Suppressor macrophage treated with lipopolysaccharide for 1 hour (primary cell): ENCODE measurements at places on chromosomes 12 and 14.

- no peak for DNase-seq
Measured at GRCh38 chr12:27851311-27851710, 71.3 kb upstream of the MANSC4 start.

GRCh38 chr14:104875811-104876210 lies 10.7 kb downstream of the CEP170B start:
- no peak for DNase-seq

DNA sequence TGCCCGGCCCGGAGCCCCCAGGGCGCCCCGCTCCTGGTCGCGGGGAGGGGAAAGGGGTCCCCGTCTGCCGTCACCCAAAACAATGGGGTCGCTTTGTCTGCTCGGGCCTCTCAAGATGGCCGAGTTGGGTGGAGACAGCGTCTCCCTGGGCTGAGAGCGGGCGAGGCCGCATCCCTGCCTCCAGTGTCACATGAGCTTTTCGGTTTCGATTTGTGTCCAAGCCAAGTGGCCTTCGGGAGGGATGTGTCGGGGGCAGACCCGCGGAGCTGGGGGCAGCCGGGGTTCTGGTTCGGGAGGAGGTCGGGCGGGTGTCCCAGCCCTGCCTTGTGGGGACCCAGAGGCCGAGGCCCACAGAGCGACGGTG lies 790 bp downstream of the DYNC1H1 start:
- DNase-seq = peak; percentile 88

GRCh38 chr12:60078026-60078425 lies 482.2 kb downstream of the SLC16A7 start:
- no peak for DNase-seq

GRCh38 chr12:45732250-45732649 lies 2.7 kb downstream of the ARID2 start:
- no peak for DNase-seq

GRCh38 chr14:42112108-42112507 lies 505.4 kb downstream of the LRFN5 start:
- DNase-seq = no peak

- no peak for DNase-seq
Measured at GRCh38 chr12:47218191-47218654, 138.5 kb upstream of the AMIGO2 start.

- DNase-seq = no peak
Measured at GRCh38 chr14:28987516-28987915, 220.9 kb downstream of the FOXG1 start.

GRCh38 chr12:80264891-80265290 lies 165.6 kb downstream of the OTOGL start:
- DNase-seq = no peak

- no peak for DNase-seq
Measured at GRCh38 chr12:108697905-108698304, 33.4 kb downstream of the CORO1C start.

- DNase-seq = no peak
Measured at GRCh38 chr14:68966872-68967301, 12.2 kb downstream of the ACTN1 start.

- DNase-seq = no peak
Measured at GRCh38 chr12:37546901-37547475, 769.6 kb upstream of the ALG10B start.

- DNase-seq = no peak
Measured at GRCh38 chr14:91246051-91246852, 1.7 kb upstream of the GPR68 start.

DNA sequence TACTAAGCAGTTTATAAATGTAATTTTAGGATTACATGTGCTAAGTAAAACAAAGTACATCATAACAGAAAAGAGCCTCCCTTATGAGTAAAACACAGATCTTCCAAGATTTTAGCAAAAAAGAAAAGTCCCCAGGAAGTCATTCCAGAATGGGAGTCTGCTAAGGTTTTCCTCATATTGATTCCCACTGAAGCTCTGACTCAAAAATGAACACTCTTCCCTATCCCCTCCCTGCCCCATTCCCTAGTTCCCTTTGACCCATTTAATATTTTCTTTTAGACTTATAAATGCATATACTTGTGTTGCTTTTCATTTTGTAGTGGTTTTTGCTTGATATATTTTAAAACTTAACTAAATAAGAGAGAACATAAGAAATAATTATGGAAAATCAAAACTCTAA lies 40.1 kb downstream of the PTGER2 start:
- DNase-seq = no peak

DNA sequence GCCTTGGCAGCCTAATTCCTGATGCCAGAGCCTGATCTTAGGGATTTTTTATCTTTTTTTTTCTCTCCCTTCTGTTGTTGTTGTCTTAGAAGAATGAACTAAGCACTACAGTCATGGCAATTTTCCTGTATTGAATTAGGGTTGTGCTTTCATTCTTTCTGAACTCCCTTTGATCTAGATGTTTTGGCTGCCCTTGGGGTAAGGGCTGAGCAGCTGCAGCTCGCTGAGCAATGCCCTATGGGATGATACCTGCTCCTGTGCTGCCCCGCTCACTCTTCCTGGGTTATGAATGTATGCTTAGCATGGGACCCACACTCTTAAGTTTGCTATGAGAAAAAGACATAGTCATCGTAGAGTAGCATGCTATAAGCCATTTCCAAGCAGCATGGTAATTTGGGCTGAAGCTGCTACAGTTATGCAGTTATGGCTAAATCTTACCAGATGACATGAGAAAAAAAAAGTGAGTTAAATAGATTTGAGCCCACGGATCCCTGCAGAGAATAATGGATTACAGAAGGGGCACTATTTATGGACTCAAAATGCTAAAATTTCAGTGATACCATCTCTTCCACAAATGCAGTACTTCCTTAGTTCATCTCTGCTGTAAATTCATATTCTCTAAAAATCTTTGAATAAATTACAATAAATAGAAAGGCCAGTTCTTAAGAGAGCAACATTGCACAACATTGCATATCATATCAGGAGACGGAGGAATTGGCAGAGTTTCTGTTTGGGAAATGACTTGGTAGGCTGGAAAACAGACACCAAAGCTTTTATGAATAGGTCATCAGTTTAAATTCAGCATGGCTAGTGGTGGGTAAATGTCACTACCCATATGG lies 79.2 kb upstream of the PTHLH start:
- DNase-seq = no peak

GRCh38 chr14:105093038-105093430 lies 27.8 kb upstream of the GPR132 start:
- peak; percentile 33 for DNase-seq

DNA sequence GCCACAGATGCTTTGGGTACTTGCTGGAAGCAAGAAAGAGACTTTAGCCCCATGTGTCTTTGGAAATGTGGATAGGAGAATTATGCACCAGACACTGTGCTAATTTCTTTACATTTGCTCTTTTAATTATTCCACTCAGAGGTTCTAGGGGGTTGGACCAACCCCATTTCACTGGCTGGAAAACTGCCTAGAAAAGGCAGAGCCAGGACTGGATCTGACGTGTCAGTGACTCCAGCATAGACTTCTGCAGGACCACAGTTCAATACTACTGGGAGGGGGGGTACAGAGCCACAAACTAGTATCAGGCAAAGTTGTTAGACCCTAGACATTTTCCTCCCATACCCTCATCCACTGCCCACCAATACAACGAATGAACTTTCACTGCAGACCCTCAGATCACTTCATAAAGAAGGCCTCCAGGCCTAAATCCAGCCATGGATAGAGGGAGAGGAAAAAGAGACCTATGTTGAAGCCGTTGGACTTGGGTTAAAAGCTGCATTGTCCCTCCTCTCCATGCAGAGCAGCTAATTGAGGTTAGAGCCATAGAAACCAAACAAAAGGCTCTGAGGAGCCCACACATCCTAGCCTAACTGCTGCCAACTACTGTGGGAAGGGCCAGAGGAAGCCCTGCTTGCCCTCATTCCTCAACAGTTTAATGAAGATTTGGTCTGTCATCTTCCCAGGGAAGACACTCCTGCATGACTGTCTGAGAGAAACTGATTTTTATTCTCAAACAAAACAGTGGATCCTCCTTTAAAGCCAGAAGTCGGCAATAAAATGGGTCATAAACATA lies 68.7 kb downstream of the STON2 start:
- no peak for DNase-seq

DNA sequence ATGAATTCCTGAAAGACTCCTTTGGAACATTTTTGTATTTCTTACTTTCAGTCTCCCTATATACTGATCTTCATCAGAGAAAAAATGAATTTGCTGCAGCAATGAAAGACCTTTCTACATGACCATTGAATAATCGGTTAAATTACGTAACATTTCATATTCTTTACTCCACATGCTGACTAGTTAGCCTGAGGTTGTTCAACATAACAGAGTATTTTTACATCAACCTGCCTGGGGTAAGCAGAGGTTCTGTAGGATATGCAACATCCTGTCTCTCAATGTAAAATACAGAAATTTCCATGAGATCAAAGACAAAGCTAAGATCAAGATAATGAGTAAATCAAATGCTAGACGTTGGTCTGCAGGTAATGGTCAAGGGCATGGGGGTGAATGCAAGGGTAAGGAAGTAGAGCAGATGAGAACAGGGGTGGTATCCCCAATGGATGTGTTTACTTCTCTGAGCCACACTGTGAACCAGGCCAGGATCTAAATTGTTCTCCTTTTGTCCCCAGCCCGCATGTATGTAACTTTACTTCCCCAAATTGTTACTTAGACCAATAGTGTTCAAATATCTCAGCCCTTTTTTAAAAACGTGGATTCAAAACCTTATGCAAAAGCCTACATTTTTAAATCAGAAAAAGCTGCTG lies 45.4 kb downstream of the DUSP6 start:
- peak; percentile 49 for DNase-seq

DNA sequence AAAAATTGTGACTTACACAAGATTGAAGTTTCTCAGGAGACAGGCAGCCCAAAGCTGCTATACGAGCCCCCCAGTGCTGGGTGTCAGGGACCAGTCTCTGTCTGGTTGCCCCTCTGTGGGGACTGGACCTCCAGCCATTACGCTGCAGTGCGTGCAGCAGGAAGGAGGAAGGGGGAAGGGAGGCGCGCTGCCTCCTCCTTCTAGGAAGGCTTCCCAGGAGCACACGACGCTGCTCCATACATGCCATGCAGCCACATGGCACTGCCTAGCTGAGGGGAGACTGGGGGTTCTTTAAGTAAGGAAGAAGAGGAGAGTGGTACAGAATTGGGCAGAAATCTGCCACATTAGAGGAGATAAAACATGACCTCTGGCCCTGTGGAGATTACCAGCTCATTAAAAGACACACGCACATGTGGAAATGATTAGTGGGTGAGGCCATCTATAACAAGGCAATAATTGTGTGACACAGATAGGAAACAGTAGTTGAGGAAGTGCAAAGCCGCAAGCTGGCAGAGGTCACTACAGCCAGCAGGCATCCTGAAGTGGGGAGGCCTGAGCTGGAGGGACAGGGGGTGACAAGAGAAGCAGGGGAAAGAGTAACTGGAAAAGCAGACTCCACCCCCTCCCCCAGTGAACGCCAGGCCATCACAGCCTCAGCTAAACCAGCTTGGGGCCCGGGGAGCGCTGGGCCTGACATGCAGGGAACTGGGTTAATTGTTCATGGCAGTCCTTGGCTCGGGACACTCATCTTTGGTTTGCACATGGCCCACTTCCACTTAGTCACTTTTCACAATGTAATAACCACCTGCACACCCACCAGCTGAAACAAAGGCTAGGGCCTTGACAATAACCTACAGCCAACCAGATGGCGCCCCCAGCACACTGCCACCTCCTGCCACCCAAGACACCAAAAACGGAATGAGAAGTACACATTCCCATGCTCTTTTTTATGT lies 39.6 kb downstream of the CCDC88C start:
- peak; percentile 64 for DNase-seq

DNA sequence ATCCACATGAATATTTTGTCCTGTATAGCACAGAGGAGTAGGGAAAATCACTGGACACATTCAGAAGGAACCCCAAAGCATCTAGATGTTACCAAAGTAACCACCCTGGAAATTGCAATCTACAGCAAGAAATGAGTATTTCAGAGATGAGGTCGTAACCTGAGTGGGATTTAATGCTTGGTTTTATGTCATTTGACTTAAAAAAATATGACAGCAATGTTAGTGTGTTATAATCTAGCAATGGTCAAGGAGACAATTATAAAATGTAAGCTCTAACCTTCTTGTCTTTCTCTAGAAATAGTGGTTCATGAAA lies 256.6 kb downstream of the NAV3 start:
- DNase-seq = no peak

DNA sequence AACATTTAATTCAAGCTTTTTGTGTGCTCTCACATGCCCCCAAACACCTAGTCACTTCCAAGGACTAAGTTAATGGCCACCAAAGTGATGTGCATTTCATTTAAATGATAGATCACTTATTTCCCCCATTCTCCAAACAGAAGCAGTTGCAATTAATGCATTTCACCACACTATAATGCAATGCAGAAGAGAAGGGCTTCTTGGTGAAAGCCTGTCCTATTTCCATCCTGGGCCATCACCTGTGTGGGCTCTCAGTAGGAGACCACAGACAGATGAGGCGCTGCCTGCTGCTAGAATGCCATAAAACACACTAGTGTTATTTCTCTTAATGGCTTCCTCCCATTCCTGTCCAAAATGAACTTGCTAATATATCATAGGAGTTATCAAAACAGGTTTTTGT lies 151.2 kb downstream of the GPR65 start:
- DNase-seq = no peak

DNA sequence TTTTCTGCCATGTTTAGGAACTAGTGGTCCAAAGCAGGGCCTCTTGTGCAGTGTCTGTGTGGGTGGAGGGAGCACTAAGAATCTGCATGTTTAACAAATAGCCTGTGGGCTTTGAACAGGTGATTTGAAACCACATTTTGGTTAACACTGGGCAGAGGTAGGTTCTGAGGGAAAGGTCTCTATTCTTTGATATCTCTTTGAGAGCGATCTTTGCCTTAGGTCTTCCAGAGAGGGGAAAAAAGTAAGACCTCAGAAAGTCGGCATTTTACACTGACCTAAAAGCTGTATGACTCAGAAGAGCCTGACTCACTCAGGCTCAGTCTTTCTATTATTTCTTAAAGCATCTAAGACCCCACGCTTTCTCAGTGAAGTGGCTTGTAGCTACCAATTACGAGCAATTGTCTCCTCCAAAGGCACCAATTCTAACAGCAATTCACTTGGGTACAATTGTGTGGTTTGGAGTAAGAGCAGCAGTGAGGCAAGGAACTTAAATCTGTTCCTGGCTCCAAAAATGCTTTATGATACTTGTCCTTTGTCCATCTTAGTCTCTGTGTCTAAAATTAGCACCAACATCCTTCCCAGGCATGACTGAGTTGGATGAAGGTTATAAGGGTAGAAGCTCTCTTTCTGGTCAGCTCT lies 8.8 kb downstream of the EIF2B2 start:
- no peak for DNase-seq

GRCh38 chr14:89123851-89124250 lies 293.2 kb downstream of the FOXN3 start:
- no peak for DNase-seq
